ENCODE measurements at places on chromosomes 11 and 22.

DNA sequence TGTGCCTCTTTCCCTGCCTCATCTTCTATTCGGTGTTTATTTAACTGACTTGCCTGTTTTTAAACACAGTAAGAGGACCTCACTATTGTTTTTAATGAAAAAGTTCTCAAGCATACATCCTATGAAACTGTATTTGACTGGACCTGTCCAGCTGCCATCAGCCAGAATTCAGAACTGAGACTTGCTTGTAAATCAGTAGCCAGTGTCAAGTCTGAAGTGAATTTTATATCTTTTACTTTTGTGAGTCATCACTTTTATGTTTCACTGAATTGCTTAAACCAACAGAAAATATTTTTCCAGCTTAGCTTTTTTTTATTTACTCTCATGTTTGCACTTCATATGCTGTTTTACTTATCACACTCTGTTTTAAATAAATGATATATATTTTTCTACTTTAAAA is 88.3 kb downstream of the LUZP2 start:
- DNase-seq = no peak

- no peak for DNase-seq
Measured at GRCh38 chr11:44973632-44974401, 23.1 kb upstream of the TP53I11 start.

GRCh38 chr22:29827091-29827490 is 11.0 kb downstream of the ASCC2 start:
- DNase-seq = no peak

DNA sequence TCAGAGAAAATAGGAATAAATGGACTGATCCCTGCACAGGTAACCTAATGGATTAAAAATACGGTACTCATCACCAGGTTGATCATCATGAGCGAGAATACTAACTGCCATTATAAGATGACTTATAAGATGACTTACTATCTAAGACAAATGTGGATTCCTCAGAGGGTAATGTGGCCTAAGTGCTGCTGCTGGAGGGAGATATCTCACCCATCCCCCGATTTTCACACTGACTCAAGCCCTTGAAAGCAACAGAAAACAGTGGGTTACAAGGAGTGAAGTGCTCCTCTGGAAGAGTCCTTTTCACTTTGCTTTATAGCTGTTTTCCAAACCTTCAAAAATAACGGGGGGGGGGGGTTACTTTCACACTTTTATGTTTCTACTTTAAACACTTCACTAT is 920 bp downstream of the TMEM218 start:
- DNase-seq = peak; percentile 13

DNA sequence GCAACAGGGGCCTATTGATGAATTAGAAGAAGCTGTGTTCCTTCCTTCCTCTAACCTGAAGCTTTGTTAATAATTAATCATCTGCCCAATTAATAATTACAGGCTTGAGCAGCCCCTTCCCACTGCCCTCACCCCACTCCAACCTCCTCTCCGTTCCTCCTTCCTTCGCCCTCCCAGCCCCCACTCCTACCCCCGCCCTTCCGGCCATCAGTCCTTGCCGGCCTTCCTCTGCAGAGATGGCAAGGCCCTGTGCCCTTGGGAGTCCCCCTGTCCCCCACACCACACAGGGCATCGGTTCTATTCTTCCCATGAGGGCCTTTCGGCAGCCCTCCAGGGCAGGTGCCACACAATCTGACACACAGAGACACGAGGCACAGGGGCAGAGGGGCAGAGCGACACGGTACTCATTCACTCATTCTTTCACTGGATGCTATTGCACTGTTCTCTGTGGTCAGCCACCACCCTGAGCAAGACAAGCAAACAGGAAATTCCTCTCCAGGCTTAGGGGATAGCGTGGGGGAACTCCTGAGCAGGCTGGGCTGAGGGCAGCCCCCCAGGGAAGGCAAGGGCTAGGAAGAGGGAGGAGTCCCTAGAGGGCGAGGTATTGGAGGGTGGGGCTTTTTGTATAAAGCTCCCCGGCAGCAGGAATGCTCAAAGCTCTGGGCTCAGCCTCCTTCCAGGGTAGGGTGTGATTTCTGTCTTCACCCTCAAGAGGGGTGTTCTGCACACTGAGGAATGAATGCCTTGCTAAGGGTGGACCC is 14.7 kb downstream of the MGAT3 start:
- peak; percentile 67 for DNase-seq

GRCh38 chr22:44405661-44406060 is 92.4 kb downstream of the RTL6 start:
- DNase-seq = no peak

- DNase-seq = no peak
Measured at GRCh38 chr22:44318751-44319150, 6.0 kb upstream of the SHISAL1 start.

DNA sequence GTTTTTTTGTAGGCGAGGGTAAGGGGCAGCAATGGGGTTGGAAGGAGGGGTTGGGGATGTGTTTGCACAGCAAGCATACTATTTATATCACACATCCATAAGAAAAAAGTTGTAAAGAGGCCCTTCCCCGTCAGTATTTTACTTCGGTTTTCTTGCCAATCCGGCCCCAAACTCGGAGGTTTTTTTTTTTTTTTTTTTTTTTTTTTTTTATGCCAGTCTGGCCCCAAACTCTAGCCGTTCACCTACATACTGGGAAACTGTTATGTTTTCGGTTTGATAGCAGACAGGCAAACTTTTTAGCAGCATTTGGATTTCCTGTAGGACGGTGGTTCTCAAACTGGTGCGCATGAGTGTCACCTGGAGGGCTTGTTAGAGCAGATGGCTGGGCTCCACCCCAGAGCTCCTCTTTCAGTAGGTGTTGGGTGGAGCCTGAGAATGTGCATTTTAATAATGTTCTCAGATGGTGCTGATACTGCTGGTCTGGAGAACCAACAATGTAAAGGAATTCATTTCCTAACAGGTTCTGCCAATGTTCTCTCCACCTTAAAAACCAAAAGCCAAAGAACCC is 76.5 kb upstream of the ZBED5 start:
- no peak for DNase-seq

DNA sequence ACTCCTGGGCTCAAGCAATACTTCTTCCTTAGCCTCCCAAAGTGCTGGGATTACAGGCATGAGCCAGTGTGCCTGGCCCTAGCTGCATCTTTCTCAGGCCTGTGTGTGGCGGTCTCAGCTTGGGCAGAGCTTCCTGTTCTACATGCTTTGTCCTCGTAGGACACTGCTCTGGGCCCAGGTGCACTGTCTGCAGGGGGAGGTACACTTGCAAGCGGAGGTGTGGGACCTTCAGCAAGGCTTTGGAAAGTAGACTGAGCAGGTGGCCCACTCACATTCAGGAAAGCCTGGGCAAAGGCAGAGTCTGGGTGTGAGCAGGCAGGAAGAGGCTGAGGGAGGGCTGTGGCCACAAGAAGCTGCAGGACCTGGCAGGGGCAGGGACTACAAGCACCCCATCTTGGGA is 33.6 kb upstream of the SUSD2 start:
- DNase-seq = no peak

- no peak for DNase-seq
Measured at GRCh38 chr11:9313648-9314290, 624 bp downstream of the TMEM41B start.

DNA sequence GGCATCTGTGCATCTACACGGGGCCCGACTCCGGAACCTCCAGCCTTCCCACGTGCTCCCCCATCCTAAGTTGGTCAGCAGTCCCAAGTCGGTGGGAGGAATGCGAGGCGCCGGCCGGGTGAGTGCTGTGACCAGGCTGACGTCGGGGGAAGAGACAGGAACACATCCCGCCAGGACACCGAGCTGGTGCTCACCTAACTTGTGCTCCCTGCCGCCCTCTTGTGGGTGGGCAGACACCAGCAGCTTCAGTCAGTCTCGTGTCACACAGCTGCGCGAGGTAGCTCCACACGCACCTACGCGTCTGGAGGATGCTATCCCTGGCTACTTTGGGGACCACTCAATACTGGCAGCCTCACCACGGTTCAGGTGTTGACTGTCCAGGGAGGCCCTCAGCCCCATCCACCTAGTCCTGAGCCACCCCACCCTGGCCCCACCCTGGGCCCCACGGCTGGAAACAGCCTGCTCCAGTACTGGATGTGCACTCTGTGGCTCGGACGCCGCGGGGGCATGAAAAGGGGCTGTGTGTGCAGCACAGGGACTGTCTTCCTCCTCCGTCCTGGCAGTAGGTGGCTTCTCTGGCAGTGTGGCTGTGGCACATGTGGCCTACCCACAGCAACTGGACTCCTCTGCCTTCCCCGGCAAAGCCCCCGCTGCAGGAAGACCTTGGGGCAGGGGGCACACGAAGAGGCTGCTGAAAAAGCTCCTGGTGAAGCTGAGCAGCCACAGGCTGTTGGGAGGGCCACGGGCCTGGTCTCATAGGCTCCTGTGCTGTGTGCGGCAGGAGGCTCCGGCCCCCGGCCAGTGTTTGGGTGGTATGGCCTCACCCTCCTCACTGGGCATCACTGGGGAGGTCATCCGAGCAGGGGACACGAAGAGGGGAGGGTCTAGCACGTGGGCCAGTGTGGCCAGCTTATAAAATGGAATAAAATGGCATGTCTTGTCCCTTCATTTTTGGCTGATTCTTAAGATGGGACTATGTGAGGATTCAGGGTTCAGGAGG is 11.2 kb upstream of the BID start:
- peak; percentile 79 for DNase-seq

- no peak for DNase-seq
Measured at GRCh38 chr22:20601308-20601707, 93.9 kb downstream of the MED15 start.

DNA sequence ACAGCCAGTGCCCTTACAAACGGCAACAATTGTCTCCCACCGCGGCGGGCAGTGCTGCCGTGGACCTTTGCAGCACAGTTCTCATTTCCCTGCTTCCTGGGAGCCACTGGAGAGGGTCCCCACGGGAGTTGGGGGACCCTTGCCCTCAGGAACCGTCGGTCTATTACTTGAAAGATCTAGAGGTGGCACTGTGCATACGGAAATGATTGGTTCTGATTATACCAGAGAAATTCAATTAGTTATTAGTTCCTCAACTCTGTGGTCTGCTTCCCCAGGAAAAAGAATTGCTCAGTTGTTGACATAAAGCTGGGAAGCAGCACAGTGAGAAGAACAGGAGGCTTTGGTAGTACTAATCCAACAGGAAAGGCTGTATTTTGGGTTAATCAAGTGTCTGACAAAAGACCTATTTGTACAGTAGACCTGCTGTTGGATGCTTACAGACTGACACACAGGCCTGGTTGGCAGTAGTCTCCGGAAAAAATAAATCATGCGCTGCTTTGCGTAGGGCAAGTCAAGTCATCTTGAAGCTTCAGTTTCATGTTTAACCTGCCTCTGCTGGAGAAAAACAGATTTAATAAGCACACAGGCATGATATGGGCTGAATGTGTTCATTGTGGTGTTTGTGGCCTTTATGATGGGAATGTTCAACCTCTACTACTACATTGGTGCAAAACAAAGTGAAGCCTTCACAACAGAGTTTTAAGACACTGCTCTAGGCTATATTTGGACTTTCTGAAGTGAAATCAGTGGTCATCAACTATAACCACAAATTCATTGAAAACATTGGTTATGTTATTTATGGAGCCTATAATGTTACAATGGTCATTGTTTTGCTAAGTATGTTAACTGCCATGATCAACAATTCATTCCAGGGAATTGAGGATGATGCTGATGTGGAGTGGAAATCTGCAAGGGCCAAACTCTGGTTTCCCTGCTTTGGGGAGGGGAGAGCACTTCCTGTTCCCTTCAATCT is 54.6 kb upstream of the SC5D start:
- no peak for DNase-seq

- DNase-seq = no peak
Measured at GRCh38 chr11:61602775-61603569, 22.1 kb upstream of the SYT7 start.

- peak; percentile 12 for DNase-seq
Measured at GRCh38 chr11:79150966-79151365, 289.9 kb downstream of the TENM4 start.

DNA sequence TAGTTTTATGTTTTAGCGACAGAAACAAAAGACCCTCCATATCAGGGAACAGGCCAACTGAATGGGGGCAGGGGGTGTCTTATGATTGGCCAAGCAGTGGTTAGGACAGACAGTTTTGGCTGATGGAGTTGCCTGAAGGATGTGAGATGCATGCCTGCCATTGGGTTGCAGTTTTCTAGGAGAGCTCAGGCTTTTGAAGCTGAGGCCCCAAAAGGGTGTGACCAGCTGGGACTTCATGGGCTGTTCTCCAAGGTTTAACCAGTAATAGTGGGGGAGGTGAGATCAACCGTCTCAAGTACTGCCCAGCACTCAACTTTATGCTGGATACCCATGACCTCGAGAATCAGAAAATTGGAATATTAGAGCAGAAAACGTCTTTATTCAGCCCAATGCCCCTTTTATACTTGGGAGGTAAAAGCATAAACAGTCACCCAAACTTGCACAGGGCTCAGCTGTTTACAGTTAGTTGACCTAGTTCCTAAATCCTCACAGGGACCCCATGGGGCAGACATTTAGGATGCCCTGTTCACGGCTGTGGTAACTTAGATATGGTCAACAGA is 13.5 kb downstream of the DTX4 start:
- DNase-seq = no peak

DNA sequence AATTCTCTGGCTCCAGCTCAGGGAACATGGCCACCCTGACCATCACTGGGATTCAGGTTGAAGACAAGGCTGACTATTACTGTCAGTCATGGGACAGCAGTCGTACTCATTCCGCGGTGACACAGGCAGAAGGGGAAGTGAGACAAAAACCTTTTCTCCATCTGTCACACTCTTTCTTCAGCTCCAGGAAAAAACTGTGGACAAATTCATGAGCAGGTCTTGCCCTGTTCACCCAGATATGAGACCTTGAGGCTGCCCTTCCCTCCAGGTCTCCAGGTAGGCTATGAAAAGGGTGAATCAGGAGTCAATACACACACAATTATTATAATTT is 39.4 kb upstream of the GGTLC2 start:
- DNase-seq = peak; percentile 32

GRCh38 chr11:33379947-33380346 is 122.8 kb downstream of the HIPK3 start:
- DNase-seq = no peak

DNA sequence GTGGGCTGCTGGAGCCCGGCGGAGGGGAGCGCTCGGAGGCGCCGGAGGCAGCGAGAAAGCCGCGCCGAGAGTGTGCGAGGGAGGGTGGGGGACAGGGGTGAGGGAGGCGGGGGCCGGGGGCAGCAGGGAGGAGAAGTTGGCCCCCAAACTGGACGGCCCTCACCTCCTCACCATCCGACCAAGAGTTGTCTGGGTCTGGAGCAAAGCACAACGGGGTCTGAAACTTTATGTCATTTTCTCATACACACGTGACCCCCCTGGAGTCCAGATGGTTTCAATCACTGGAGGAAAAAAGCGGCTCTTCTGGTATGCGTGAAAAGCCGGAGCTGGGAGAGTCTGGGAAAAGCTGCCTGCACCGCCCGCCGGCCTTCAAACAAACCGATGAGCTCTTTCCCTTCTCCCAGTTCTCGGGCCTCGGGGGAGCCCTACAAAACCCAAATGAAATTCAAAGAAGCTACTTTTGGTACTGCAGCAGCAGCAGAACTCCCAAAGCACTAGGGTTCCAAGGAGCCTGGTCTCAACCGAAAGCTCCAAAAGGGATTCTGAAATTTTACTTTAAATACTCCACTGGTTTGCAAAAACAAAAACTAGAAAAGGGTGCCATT is 39.7 kb upstream of the AKIP1 start:
- peak; percentile 35 for DNase-seq

Measured in suppressor macrophage treated with lipopolysaccharide for 4 hours (primary cell).